ENCODE measurements at places on chromosomes 5 and 9.

DNA sequence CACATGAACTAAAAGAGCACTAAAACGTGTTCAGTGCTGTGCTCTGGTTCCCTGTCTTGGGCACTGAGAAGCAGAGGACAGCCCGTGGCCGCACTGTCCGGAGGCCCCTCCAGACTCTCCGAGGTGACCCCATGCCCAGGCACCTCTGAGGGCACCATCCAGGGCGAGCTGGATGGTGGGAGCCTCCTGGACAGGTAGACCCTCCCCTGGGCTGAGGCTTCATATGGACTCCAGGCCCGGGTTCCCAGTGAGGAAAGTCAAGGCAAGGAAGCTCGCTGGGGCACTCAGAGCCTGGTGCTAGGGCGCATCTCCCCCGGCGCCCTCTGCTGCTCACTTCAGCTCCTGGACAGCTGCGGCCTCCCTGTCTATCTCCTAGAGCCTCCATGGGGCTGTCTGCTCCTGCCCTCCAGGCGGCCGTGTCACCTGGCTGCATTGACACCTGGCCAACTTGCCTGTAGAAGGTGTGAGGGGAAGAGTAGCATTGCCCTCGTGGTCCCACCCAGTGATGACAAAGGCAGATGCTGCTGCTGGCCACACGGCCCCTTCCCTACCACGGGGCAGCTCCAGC, 178.2 kb upstream of the IRX1 start:
- DNase-seq, result no peak

GRCh38 chr5:33205727-33206410, 234.9 kb upstream of the TARS1 start:
- DNase-seq, result no peak

DNA sequence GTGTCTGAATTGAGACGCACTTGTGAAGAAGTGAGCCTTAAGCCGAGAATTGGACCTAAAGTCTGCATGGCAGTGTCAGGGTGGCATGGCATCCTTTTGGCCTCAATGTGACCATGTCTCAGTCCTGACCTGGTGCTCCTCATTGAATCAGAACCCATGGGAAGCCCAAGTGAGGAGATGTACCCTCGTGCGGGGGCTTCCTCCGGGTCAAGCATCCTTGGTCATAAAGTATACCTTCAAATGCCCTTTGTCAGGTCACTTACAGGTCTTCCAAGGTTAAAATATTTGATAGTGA, 202.2 kb downstream of the GADD45G start:
- no peak for DNase-seq

DNA sequence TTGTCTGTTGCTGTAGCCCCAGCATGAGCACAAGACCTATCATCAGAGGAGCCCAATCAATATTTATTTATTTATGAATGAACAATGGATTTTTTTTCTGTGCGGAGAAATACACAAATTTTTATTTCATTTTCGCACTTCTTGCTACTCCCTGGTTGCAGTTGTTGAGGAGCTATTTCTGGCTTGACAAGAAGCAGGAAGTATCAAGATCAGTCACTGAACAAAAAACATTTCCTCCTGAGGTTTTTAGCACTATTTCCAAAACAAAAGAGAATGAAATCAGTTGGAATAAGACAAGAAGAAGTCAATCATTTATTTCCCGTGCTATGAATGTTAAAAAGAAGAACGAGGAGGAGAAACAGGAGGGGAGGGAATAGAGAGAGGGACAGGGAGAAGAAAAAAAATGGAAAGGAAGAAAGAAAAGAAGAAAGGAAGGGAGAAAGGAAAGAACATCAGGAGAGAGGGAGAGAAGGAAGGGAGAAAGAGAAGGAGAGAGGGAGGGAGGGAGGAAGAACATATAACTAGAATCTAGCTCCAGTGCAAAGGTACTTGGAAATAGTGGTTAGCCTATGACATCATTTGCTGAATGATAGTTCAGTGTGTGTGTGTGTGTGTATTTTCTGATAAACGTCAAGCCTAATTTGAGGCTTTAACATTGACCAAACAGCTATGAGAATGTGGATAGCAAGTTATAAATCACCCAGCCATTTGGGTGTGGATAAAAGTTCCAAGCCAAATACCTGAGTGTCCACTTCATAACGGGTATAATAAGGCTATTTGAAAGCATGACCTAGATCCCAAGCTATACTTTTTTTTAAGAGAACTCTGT, 586.0 kb downstream of the EBF1 start:
- DNase-seq, result no peak

DNA sequence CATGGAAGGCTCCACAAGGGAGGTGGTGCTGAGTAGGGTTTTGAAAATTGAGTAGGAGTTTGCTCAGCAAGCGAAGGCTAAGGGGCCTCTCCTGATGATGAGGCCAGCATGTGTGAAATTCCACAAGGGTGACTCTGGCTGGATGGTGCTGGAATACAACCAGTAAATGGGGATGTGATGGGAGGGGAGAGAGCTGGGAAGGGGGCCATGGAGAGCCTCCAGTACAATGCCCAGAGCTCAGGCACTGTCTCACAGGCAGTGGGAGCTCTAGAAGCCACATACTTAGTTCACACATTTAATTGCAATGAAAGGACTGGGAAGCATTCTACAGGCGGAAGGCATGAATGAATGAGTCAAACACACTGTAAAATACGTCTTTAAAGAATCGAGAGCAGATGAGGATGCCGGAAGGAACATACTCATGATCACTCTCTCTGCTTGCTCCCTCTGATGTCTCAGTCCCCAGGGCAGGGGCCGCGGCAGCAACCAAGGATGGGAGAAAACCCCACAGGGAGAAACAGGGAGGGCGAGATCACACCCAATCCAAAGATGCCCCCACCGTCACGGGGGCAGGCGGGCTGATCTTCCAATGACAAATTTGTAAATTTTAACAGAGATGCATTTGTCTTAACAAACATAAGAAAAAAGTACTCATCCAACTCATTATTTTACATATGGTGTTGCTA, 261.0 kb downstream of the NSG2 start:
- DNase-seq, result no peak

DNA sequence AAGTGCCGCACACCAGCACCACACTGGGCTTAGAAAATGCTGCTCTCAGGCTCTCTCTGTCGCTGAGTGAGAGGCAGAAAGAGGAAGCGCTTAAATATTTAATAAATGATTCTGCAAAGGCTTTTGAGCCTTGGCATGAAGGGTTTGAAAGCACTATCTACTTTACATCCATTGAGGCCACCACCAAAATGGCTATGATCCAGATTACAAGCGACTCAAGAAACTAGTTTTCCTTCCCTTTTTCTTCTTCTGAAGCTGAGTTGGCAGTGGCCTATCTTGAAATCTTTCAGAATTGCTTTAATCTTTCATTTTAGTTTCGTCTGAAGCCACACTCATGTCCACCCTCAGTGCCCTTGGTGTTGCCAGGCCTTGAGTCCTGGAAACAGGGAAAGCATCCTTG, 59.5 kb downstream of the EBF1 start:
- no peak for DNase-seq

DNA sequence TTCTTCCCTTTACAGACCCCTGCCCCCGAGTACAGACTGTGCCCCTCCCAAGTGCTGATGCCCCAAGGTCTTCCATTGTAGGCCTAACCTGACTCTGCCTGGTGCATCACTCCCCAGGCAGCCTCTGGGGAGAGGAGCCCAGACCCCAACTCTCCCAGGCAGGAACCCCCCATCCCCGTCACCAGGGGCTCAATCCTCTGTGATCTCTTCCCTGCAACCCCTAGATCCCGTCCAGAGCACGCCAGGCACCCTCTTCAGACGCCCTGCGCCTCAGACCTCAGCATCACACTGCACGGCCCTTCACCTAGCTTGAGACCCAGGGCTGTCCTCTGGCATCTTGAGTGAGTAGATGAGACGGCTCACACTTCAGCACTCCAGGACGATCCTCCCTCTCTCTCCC, 6.4 kb upstream of the EGR1 start:
- DNase-seq, result no peak

DNA sequence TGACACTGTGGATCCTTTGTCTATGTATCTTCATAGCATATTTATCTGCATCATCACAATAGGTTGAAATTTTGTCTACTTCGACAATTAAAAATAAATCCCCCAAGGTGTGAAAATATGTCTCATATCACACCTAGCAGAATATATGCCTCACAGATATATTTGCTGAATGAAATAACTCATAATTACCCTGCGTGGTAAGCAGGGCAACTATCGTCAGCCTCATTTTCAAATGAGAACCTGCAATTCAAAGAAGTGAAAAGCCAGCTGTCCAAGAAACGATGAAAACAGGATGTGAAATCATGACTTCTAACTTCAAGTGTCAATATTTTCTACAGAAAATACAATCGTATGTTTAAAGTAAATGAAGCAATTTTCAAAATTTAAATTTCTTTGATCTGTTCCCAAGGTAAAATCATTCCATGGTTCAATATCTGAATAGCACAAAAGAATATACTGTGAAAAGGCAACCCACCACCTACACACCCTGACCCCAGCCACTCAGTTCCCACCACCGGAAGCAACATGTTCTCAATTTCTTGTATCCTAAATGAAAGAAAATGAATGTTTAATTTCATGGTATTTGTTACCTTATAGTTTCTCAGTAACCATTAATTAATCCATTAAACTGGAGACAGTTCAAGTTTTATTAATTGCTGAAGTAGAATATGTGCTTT, 57.1 kb downstream of the TBCA start:
- no peak for DNase-seq

DNA sequence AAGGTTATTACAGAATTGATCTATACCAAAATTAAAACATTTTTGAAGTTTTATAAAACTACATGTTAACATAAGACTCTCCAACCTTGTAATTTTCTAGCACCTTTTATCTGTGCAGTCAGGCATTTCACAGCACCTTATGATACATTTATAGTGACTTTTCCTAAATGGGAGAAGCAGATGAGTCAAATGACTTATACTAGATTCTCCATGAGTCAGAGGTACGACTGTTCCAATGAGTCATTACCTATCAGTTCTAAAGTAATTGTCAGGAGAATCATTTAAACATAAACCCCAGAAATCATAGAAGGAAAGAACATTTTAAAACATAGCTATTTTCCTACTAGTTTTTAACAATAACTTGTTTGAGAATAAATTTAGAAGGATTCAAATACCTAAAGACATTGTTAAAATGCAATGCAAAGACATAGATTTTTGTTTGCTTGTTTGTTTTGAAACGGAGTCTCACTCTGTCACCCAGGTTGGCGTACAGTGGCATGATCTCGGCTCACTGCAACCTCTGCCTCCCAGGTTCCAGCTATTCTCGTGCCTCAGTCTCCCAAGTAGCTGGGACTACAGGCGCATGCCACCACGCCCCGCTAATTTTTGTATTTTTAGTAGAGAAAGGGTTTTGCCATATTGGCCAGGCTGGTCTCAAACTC, 34.7 kb upstream of the DMXL1 start:
- DNase-seq, result no peak

DNA sequence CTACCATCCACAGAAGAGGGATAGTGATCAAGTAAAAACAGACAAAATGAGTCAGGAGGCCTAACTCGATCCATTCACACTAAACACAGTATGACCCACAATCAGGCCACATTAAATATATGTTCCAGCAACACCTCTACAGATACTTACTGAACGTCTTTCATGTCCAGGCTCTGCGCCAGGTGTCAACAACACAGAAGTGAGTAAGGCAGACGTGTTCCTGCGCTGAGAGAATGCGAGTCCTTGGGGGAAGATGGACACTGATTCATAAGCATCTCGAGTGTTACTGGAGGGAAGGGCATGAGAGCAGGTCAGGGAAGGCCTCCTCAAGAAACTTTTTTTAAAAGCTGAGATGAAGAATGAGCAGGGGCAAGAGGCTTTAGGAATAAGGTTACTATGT, 164.3 kb upstream of the CLINT1 start:
- DNase-seq, result no peak

GRCh38 chr9:81622471-81623255, 66.7 kb downstream of the TLE1 start:
- DNase-seq, result no peak

GRCh38 chr5:130710596-130710995, 454.5 kb downstream of the HINT1 start:
- no peak for DNase-seq

DNA sequence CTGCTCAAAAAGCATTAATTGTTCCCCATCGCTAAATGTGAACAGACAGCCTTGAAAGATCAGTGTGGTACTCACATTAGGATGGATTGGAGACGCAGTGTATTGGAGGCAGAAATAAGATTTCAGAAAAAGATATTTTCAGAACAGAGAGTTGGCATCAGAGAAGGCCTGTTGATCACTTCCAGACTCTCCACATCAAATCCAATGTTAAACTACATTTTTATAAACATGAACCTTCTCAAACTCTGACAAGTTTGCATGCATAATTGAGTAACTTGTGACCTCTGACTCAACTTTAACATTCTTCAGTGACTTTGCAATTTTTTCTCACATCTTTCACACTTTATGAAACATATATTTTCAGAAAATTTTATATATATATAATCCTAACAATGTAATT, 919.6 kb upstream of the SEMA6A start:
- DNase-seq, result no peak

GRCh38 chr5:76380346-76381066, 22.6 kb upstream of the IQGAP2 start:
- no peak for DNase-seq

- peak; percentile 68 for DNase-seq
Measured at GRCh38 chr5:178130576-178131445, at the start of gene RMND5B. TSS of gene RMND5B (plus strand) at chr5:178131014. CDS start at chr5:178138120, 7,106 bp downstream.

- no peak for DNase-seq
Measured at GRCh38 chr9:123776708-123777537, 153.0 kb downstream of the DENND1A start.

- no peak for DNase-seq
Measured at GRCh38 chr9:123485216-123485615, 129.2 kb downstream of the CRB2 start.

DNA sequence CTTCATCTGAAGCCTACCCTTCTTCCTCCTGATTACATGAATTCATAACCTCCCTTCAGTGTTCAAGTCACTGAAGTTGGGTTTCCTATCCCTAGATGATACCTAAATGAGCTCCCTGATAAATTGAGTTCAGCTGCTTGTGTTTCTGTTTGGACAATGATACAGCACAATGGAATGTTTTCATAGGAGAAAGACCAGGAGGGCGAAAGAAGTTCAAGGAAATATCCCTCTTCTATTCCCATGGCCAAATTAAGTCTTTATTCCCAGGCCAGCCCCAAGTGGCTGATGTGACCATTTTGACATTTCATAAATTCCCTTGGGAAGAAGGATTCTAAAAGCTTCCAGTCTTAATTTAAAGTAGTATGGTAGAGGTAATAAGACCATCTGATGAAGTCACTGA, 555.8 kb upstream of the CLINT1 start:
- no peak for DNase-seq

DNA sequence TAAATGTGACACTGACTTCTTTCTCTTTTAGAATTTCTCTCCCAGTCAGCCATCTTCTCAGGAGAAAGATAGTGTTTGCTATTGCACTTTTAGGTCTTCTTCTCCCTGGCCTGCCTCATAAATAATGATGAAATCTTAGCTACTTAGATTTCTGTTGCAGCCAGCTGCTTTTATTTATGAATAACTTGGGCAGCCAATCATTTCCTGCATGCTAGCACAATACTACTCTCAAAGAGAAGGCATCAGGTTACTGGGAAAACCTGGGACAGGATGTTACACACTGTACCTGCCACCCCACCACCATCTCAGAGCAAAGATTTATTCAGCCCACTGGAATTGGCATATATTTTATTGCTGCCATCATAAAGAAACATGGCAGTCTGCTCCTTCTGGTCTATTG, 266.6 kb downstream of the PRELID2 start:
- DNase-seq, result no peak

- DNase-seq, result no peak
Measured at GRCh38 chr5:108953940-108954339, 206.2 kb downstream of the FER start.

- no peak for DNase-seq
Measured at GRCh38 chr9:133143639-133144141, 20.0 kb downstream of the GBGT1 start.

Data from hippocampal formation (tissue), 2 donors.